ENCODE measurements at places on chromosomes 5 and 9.

DNA sequence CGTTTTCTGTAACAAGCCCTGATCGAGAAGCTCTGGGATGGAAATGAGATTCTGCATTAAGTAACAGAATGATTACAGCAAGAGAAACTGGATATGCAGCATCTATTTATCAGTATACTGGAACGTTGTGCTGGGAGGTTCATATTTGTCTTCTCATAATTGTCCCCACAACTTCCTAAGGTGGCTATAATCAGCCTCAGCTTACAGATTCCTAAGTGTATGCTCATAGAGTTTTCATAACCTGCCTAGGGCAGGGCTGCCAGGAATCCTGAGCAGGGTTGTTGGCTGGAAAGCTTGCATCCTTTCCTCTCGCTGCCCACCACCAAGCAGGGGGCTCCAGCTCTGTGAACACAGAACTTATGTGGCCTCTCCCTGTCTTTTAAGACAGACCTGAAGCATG, 70.2 kb downstream of the FNBP1 start:
- no peak for DNase-seq

DNA sequence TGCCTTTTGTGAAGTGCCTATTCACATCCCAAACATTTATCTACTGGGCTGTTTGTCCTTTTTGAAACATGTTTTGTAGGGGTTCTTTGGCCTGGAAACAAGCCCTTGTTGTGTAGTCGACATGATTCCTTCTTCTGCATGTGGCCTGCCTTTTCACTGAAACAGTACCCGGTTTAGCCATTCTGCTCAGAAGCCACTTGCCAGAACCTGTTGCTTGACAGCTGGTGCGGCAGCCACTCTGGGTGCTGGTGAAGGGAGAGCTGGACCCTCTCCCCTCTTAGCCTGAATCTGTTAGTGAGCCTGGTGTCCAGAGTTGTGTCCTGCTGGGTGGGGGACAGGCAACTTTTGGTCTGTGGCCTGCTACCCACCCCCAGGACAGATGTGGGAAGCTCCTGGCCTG, 128.8 kb upstream of the CACNA1B start:
- no peak for DNase-seq

DNA sequence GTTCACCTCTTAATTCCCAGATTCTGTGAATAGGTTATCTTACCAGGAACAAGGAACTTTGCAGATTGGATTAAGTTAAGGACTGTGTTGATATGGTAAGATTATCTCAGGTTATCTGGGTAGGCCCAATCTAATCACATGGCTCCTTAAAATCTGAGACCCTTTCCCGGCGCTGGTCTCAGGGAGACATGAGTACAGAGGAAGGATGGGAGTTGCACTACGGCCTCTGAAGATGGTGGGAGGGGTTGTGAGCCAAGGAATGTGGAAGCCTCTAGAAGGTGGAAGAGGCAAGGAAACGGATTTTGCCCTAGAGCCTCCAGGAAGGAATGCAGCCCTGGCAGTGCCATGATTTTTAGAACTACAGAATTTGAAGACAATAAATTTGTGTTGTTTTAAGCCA, 95.1 kb downstream of the AK8 start:
- DNase-seq: no peak

GRCh38 chr9:118324706-118325105, 620.5 kb downstream of the TLR4 start:
- DNase-seq: no peak

- DNase-seq: no peak
These were observed 50.7 kb downstream of the ARRDC3 start for GRCh38 chr5:91332267-91333045.

DNA sequence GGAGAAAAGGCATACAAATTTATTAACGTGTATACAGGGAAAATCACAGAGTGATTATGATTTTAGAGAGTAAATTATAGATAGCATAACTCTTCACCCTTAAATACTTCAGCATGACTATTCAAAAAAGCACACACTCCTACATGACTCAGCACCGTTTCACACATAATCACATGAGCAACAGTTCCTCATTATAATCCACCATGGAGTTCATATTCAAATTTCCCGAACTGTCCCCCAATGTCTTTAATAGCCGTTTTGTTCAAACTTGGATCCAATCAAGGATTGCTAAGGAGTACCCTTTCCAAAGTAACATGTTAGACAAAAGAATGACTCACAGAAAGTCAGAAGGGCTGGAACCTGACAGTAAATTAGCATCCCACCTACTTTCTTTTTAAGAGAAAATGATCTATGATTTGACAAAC, 32.1 kb downstream of the RAPGEF1 start:
- DNase-seq: no peak

GRCh38 chr9:16510482-16510881, 360.0 kb downstream of the BNC2 start:
- no peak for DNase-seq

- no peak for DNase-seq
These were observed 133.8 kb downstream of the LIFR start for GRCh38 chr5:38422622-38423021.

- DNase-seq: no peak
These were observed 122.7 kb upstream of the LPAR1 start for GRCh38 chr9:111161015-111161415.

GRCh38 chr9:107190061-107190935, 92.8 kb upstream of the RAD23B start:
- DNase-seq: no peak

DNA sequence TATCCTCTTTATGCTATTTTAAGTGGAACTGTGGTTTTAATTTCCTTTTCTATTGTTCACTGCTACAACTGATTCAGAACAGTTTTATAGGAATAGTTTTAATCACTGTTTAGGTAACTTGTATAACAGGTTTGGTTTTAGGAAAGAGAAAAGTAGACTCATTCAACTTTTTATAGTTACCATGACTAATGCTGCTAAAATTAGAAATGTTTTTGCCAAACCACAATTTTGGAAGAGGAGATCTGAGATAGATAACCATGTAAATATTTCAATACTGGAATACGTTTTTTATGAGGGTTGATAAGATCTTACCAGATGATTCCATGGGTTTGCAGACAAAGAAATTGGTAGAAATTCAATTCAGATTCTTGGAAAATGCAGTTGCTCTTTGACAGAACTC, 404.6 kb upstream of the ARRDC3 start:
- no peak for DNase-seq

DNA sequence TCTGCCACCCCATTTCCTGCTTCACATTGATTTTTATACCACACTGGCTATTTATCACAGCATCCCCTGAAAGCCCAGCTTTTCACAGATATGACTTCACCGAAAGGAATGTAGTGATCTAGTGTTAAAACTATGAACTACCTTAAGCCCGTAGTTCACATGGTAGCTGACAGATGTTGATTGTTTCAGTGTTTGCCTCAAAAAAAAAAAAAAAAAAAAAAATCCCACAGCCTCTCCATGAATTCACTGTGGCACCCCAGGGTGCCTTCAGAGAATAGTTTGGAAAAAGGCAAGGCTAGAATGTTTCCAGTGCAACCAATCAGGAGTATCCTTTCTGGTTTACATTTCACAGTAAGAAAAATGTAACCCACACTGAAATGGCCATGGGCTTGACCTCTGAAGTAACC, 37.1 kb downstream of the GLIS3 start:
- DNase-seq: no peak

GRCh38 chr5:171149772-171150171, 159.3 kb upstream of the TLX3 start:
- no peak for DNase-seq

DNA sequence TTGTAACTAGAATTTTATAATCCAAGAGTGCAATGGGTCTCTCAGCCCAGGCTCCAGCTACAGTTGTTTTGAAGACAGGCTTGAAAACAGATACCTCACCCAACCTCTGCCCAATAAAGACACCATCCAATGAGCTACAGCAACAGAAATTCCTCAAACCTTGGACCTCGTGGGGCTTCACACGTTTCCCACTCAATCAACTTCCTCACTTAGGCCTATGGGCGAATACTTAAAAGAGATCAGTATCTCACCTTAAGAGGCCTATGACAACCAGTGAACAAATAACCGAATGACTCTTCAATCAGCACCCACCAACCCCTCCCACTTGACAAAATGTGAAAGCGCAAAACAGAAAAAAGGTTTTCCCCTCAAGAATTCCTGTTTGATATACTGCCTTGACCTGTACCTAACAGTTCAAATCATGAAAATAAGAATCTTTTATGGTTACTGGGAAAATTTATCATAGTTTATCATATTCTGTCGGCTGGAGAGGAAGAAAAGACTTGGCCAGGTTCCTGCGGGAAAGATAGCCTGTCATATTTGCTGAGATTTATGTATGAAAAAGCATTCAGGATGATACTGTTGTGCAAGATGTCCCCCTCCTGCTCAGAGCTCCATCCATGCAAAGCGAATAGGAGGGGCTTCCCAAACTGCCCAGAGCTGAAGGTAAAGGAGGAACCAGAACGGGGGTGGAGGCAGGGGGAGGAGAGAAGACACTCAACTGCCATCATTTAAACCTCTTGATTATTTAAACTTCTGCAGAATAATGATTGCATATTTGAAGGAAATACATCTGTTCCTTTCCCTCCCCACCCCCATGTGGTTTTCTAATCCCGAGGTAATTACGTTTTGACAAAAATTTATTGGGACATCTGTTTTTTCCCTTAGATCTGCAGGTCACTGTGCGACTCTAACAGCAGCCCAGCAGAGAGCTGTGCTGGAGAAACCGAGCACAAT, 256.3 kb downstream of the NFIB start:
- DNase-seq: no peak

DNA sequence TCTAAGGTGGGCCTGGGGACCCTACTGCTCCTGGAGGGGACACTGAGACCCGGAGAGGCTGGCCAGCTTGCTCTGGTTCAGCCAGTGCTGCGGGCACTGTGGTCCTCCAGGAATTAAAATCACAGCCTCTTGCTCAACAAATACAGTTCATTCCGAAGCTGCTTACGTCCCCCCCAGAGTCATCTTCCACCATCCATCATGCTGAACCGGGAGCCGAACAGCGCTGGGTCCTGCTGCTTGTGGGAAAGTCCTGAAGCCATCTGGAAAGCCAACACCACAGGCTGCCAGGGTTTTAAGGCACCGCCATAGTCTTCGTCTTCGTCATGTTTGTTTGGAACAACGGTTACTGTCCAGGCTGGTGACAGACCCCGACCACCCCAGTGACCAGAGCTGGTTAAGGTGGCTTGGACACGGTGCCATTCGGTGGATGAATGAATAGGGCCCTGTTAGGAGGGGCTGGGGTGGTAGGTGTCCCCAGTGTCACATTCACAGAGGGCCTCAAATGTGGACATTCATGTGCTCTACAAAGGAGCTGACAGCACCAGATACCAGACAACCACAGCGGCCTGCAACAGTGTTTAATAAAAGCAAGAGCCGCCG, 81.6 kb upstream of the PHYKPL start:
- DNase-seq: no peak

GRCh38 chr5:8299716-8300115, 430.8 kb downstream of the MTRR start:
- no peak for DNase-seq

DNA sequence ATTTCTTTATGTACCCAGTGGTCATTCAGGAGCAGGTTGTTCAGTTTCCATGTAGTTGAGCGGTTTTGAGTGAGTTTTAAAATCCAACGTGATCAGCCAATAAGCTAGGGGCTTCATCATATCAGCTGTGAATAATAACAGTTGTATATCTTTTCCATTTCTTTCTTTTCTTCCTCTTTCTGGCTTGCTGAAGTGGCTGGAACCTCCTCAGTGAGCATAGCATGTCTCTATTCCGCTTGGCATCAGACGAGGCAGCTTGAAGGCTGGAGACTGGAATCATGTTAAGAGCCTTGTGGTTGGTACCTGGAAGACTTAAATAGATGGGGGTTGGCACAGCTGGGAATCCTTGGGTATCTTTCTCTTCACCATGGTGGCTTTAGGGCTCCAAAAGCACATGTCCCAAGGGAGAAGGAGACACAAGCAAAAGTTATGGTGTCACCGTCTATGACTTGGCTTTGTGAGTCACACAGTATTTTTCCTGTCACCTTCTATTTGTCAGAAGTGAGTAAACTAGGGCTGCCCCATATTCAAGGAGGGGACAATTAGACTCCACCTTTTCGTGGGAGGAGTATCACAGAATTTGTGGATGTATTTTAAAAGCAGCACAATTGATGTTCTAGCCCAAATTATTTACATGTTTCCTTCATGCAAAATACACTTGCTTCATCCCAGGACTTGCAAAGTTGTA, 38.0 kb upstream of the RETREG1 start:
- no peak for DNase-seq

GRCh38 chr5:64603676-64604075, 86.6 kb upstream of the SHISAL2B start:
- no peak for DNase-seq

GRCh38 chr9:113556877-113557593, 93.5 kb downstream of the RGS3 start:
- no peak for DNase-seq

- DNase-seq: no peak
These were observed 568.8 kb downstream of the PSAT1 start for GRCh38 chr9:78865737-78866136.

GRCh38 chr5:175784230-175784629, 87.1 kb upstream of the CPLX2 start:
- DNase-seq: no peak

DNA sequence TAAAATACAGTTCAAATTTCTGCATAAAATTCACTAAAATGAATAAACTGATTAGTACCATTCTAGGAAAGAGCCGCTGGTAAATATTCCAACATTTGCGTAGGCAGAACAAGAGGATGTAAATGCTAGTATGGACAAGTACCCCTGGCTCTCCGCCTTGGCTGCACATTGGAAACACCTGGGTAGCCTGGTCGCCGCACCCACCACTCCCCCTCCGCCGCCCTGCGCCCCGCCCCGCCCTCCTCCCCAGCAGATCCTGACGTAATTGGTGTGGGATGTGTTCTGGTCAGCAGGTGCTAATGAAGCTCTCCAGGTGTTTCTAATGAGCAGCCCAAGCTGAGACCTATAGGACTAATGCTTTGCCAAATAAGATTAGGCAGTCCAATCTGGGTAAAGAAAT, 225.7 kb downstream of the FRMD3 start:
- no peak for DNase-seq

GRCh38 chr9:81363916-81364480, 325.3 kb downstream of the TLE1 start:
- DNase-seq: no peak

DNA sequence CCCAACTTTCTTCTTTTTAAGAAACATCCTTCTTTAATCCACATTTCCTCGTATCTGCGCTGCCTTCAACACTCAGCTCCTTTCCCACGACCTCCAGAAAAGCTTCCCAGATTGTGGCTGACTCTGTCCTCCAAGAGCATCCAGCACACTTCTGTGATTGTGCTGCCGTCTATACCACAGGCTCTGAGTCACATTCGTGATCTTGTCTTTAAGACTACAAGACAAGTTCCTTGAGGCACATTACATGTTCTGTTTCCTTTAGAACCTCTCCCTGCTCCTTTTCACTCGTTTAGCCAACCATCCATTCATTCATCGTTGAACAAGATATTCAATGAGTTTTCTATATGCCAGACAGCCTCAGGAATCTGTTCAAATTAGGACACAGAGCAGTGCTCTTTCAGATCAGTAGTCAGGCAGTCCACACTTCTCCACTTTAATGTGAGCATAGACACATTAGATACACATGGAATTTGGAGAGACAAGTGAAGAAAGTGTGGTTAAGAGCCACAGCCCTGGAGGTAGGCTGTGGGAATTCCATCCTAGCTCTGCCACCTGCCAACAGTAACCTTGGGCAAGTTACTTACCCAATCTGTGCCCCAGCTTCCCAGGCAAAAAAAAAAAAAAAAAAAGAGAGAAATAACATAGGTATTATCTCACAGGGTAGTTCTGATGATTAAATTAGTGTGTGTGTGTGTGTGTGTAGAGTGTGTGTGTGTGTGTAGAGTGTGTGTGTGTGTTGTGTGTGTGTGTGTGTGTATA, 18.9 kb downstream of the WHRN start:
- no peak for DNase-seq

Measured in activated T-helper 1 cell treated with anti-CD3 and anti-CD28 coated beads, Interleukin-2, amount 50 U/mL, for 16 hours (primary cell).